ENCODE measurements at places on chromosomes 3 and 15.

DNA sequence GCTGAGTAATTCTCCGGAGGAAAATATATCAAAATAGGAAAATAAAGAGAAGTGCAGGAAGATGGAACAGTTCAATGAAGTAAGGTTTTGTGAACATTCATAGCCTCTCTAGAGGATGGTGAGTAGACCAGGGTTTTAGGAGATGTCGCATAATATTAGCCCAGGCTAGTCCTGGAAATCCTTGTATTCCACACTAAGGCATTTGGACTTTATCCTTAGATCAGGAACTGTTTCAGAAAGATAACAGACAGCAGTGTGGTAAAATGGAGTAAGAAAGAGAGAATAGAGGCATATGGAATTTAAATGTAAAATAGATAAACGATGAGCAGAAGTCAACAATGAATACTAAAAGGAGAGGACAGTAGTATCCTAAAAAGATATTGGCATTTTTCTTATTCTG is 12.1 kb downstream of the COPB2 start:
- DNase-seq = no peak

- DNase-seq = no peak
Observed at GRCh38 chr3:72901840-72902239, 14.0 kb downstream of the GXYLT2 start.

- DNase-seq = no peak
Observed at GRCh38 chr3:152885076-152885475, 50.1 kb downstream of the P2RY1 start.

DNA sequence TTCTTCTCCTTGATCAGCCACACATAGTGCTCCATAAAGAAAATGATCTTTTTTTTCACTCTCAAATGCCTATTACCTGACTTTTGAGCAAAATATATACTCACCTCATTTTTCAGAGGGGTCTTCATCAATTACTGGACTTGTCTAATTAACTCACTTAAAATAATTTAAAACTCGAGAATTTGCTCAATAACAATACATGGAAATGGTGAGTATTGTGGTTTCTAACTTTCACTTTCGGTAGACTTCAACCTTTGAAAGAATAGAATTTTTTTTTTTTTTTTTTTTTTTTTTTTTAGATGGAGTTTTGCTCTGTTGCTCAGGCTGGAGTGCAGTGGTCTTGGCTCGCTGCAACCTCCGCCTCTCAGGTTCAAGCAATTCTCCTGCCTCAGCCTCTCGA is 17.7 kb upstream of the EPHB1 start:
- no peak for DNase-seq

- no peak for DNase-seq
Observed at GRCh38 chr3:172815857-172816256, 65.3 kb downstream of the ECT2 start.

DNA sequence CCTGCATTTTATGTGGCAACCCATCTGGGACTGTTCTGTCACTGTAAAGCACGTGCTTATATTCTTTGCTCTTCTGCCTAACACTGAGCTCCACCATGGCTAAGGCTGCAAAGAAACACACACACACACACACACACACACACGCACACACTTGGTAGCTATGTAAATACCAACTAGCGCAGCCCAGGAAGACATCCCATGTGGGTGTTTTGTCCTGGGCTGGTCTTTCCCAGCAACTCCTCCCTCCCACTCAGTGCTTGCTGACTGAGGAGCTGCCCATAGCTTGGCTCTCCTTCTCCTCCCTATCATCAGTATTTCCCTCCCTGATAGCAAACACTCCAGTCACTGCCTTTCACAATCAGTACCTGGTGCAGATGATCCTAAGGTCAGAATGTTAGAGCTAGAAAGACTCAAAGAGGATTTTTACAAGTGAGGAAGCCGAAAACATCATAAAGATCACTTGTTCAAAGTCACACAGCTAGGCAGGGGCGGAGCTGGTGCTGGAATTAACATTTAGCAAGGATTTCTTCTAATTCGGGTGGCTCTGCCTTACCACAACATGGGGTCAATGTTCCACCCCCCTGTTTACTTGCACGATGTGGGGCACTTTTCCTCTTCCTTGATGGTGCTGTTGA is 377.1 kb upstream of the TBL1XR1 start:
- no peak for DNase-seq

GRCh38 chr3:187012609-187013051 is 82.3 kb downstream of the ST6GAL1 start:
- DNase-seq = no peak

DNA sequence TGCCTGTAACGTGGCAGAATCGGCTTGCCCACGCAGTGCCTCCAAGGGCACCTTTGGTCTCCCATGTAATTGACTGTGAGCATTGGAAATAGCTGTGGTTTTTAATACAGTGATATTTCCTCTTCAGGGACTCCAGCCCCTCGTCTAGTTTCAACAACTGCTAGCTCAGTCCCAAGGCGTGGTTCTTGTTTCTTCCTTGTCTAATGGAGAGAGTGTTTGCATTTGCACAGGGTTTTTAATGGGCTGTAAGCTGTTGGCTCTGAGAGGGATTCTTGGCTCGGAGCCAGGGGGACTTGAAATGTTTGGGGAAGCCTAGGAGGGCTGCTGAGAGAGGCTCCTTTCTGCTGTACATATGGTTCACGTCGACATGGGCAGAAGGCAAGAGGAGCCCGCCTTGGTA is 86.2 kb downstream of the THSD4 start:
- no peak for DNase-seq

GRCh38 chr3:69671082-69671952 is 67.9 kb upstream of the MITF start:
- DNase-seq = no peak

- DNase-seq = no peak
Observed at GRCh38 chr15:59221511-59222505, 15.2 kb downstream of the LDHAL6B start.

GRCh38 chr15:69606144-69606543 is 153.5 kb downstream of the RPLP1 start:
- DNase-seq = no peak

DNA sequence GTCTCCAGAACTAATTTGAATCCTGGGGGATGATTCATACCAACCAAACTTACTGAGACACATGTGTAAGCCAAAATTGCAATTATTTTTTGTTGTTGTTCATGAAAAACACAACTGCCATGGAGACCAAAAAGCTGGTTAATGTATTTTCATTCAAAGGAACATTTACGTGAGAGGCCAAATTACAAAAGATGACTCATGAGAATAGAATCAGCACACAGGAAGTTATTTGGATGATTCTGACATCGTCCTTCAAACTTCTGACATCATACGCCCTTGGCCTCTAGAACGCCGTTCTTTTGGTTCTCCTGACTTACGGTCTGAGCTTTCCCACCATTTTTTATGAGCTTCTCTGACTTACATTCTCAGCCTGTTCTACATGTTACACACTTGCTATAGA is 3.0 kb upstream of the ZNF280D start:
- no peak for DNase-seq

DNA sequence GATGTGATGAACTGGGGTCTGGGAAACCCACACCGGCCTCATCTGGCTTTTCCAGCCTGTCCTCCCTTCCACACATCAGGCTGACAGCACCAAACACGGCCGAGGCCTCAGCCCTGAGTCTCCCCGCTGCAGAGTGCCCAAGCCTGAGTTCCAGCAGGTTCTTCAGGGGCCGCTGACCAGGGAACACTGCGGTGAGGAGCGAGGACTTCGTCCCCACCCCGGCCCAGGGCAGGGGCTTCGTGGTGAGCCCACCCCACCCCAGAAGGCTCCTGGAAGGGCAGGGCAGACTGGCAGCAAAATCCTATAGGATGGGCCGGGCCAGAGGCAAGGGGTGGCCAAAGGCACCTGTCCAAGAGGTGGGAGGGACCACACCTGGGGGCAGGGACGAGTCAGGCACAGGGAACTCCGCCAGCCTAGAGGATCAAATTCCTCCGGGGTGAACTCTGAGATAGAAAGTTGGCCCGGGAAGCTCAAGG is at the start of gene SLC51A:
TSS of gene SLC51A (plus strand) at position 446 of the 476 bp plus-strand sequence. CDS start 179 bp downstream, outside the sequence.
- no peak for DNase-seq

GRCh38 chr3:177451301-177451750 is 254.0 kb upstream of the TBL1XR1 start:
- DNase-seq = no peak

GRCh38 chr15:45326741-45327140 is 51.6 kb downstream of the GATM start:
- DNase-seq = no peak

DNA sequence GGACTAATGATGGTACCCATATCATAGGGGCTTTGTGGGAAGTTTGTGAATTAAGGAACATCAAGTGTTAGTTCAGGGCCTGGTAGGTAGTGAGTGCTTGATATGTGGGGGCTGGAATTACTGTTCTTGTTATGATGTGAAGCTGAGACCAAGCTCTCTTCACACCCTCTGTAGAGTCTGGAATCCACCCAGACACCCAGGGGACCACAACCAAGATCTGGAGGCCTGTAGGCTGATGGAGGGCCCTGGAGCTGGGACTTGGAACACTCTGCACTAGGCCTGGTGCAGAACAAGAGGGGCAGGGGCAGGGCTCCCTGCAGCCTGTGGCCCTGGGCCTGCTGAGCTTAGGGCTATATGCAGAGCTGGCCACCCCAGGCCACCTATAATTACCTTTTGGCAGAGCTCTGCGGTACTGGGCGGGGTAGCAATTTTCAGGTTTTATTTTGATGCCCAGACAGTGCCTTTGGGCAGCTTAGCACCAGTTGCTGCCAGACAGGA is 13.1 kb upstream of the PRKCD start:
- DNase-seq = no peak

GRCh38 chr3:159443266-159443665 is 545.4 kb upstream of the IL12A start:
- no peak for DNase-seq

GRCh38 chr3:121629601-121630000 is 31.1 kb downstream of the HCLS1 start:
- no peak for DNase-seq

GRCh38 chr3:71281280-71281679 is 302.2 kb downstream of the FOXP1 start:
- no peak for DNase-seq

DNA sequence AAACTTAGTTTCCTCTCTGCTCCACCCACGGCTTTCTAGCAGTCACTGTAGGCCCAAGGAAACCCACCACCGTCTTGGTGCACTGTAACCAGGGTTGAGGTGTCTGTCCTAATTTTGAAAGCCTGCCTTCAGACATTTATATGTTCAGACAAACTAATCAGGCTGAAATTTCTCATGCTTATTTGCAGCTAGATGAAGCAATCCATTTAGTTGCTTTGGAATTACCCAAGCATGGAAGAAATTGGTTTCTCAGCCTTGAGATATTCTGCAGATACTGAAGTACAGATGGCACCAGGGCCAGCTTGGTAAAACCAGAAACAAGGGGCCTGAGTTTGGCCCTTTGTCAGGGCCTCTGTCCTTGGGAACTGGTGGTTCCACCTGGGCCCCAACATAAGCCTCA is 105.4 kb downstream of the CACNA1D start:
- DNase-seq = no peak

GRCh38 chr3:157499342-157499963 is 3.8 kb downstream of the VEPH1 start:
- DNase-seq = peak; percentile 73

- no peak for DNase-seq
Observed at GRCh38 chr3:195128255-195129071, 142.5 kb downstream of the XXYLT1 start.

DNA sequence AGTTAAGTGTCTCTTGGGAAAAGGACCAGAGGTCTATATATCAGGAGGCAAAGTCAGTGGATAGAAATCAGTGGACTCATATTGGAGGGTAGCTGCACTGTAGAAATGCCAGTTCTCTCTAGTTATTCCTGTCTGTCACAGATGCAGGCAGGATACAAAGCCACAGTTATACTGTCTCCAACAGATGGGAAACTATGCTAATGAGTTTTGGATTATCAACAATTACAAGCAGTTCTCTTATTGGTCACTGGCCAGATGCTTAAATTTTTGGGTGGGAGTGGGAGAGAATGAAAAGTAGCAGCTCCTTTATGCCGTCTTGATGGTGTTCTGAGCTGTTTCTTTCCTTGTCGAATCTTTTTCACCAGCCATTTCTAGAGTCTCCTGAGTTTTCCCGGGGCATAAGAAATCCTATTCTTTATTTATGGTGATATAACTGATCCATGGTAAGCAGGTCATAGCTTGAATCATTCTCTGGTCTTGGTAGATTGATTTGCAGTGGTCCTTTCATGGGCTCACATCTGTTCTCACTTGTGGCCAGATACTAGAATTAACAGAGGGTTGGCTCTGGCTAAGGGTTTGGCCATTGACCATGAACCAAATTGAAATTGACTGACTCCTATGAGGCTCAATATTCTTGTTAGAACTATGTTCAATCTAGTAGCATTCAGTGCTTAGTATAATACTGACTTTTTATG is 44.6 kb upstream of the RBMS3 start:
- DNase-seq = no peak

GRCh38 chr3:140597792-140598191 is 80.1 kb upstream of the TRIM42 start:
- DNase-seq = no peak
